ENCODE measurements at places on chromosomes 16 and 17.

- DNase-seq = no peak
These were observed 48.1 kb upstream of the SIAH1 start for GRCh38 chr16:48433116-48433849.

DNA sequence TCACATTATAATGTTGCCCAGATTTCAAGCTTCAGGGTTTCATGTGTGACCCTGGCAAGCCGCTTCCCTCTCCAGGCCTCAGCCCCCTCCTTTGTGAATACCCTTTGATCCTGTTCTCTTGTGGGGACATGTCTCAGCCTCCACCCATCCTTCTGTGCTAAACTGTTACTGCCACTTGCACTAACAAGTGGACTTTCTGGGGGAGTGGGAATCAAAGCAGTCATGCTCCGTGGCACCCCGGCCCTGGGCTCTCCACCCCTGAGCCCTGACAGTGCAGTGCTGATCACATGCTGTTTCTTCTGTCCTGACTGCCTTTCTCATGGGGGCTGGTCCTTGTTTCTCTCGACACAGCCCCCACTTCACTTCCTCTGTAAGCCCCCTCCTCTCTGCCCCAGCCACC lies 9.7 kb upstream of the DCAF7 start:
- DNase-seq = no peak

GRCh38 chr17:10177131-10177912 lies 21.1 kb downstream of the GAS7 start:
- DNase-seq = no peak

- DNase-seq = peak; percentile 41
These were observed 740 bp downstream of the NFATC2IP start for GRCh38 chr16:28951410-28951943.

GRCh38 chr16:89359264-89360147 lies 130.9 kb downstream of the ANKRD11 start:
- DNase-seq = no peak

GRCh38 chr17:8644507-8644902 lies 14.0 kb upstream of the MYH10 start:
- DNase-seq = no peak

DNA sequence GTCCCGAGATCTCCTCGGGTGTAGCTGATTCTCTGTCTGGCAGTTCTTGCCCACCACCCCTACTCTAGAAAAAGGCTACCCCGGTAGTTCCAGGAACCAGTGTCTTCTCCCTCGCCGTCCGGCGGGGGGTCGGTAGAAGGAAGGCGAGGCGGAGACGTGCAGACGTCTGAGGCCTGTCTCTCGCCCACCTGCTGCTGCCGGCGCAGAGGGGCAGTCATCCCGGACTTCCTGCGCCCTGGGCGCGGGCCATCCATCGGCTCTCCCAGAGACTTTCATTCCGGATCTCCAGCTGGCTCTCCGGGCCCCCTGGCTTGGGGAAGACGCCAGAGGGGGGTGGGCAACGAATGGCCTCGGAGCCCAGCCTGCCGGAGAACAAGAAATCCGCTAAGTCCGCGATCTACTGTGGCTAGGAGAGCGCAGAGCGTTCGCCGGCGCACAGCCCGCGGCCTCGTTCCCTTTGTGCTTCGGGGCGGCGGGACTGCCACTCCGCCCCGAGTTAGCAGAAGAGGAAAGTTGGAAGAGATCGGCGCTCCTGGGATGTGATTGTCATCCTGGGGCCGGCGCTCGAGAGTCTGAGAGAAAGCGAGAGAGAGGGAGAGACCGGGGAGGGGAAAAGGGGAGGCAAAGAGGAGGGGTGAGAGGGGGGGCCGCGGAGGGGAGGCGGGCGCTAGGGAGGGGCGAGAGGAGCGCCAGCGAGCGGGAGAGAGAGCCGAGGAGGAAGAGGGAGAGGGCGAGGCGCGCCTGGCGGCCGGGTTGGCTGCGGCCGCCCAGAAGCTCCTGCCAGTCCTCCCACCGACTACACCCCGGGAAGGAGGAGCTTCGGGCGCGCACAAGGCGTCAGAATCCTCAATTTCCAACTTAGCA lies at the start of gene IRX5:
Gene IRX5, plus strand, starts transcription at position 861 of the 864 bp plus-strand sequence. CDS start 334 bp downstream, outside the sequence.
- DNase-seq = peak; percentile 84

- DNase-seq = no peak
These were observed 28.1 kb upstream of the CFAP20 start for GRCh38 chr16:58157239-58157638.

- no peak for DNase-seq
These were observed 315.8 kb downstream of the MAF start for GRCh38 chr16:79284766-79285165.

GRCh38 chr17:12579288-12579687 lies 86.4 kb upstream of the MYOCD start:
- no peak for DNase-seq

- no peak for DNase-seq
These were observed 83.4 kb downstream of the HIC1 start for GRCh38 chr17:2138318-2138717.

DNA sequence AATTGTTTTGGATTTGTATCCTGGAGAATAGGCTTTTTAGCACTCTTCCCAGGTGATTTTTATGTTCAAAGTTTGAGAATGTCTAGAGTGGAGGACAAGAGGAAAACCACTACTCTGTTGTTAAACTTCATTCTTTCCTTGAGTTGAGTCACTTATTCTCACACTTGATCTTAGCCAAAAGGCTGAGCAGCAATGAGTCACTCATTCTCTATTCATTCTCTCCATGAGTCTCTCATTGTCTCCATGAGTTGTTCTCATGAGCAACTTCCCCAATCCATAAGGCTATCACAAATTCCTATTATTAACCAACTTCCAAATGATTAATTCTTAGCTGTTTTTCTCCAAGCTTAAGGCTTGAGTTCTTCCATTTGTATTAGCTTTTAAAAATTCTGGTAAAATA lies 1393.3 kb downstream of the CDH8 start:
- no peak for DNase-seq

GRCh38 chr16:750485-750884 lies 9.7 kb upstream of the CIAO3 start:
- no peak for DNase-seq

- DNase-seq = no peak
These were observed 7.1 kb downstream of the HSDL1 start for GRCh38 chr16:84137769-84138357.

DNA sequence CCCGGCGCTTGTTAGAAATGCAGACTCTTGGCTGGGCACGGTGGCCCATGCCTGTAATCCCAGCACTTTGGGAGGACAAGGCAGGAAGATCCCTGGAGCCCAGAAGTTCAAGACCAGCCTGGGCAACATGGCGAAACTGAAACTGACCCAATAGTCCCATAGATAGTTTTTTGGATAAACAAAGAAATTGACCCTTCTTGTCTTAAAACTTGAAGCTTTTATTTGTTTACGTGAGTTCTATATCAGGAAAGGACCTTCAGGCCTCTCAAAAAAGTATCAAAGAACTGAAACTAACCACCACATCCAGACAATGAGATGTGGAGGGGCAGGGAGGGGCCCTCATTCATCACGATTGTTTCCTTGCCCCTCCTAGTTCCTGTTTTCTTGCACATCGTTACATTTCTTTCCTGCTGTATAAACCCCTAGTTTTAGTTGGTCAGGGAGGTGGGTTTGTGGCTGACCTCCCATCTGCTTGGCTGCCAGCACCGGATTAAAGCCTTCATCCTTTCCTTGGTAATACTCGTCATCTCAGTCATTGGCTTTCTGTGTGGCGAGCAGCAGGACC lies 29.9 kb upstream of the PRM1 start:
- no peak for DNase-seq

DNA sequence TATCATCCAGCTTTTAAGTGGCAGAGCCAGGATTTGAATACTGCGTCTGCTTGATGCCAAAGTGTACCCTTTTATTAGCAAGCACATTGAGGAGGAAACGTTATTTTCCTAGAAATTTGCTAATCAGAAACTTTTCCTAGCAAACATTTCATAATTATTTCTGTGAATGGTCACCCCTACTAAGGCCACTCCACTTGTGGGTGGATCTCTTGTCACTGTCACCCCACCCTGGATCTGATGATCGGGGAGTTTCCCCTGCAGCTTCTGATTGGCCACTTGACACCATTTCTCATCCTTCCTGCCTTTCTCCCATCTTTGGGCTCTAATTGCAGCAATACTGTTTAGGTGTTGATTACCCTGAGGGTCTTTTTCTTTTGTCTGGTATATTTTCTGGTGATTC lies 35.9 kb downstream of the GPRC5B start:
- DNase-seq = no peak

DNA sequence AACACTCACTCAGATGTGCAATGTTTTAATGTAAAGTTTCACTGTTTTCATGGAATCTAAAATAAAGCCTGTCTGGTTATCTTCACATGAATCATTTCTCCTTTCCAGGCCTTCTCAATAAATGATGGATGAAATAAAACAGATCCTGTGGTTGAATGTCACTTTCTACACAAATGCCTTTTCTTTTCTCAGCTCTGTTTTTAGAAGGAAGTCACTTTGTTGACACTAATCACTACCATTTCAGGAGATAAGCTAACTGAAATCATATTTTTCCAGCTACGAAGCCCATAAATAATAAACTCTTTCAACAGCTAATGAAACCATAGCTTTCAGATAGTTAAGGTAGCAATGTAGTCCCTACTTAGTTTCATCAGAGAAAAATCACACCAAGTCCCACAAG lies 17.9 kb downstream of the NME2 start:
- no peak for DNase-seq

- DNase-seq = no peak
These were observed 186.6 kb downstream of the PMP22 start for GRCh38 chr17:15078570-15078969.

DNA sequence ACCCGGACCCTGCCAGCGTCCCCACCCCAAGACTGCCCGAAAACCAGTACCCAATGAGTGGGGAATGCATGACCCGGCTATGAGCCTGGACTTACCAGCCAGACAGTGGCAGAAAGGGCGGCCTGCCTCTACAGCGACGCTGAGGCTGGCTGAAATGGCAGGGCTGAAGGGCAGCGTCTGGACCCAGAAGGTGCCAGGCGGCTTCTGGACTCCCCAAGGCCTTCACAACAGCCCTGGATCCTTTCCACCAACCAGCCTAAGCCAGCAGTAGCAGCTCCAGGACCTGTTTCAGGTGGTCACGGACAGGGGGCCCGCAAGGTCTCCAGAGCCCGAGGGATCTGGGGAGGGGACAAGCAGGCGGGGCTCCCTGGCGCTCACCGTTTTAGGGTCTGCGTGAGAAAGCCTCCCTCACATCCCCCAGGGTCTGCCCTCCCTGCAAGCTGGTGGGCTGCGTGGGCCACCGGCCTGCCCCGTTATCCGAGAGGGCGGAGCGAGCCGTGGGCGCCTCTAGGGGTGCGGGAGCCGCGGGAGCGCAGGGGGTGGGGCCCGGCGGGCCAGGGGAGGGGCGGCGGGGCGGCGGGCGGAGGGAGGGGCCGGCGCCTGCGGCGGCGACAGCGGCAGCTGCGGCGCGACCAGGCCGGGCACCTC lies at the start of gene RIPOR1:
Gene RIPOR1, plus strand, starts transcription at position 608 of the 648 bp plus-strand sequence. CDS start 9,618 bp downstream, outside the sequence.
- peak; percentile 53 for DNase-seq

- no peak for DNase-seq
These were observed 188.9 kb downstream of the CPPED1 start for GRCh38 chr16:12614662-12615278.

- DNase-seq = no peak
These were observed 126.5 kb downstream of the ENGASE start for GRCh38 chr17:79201119-79201518.

DNA sequence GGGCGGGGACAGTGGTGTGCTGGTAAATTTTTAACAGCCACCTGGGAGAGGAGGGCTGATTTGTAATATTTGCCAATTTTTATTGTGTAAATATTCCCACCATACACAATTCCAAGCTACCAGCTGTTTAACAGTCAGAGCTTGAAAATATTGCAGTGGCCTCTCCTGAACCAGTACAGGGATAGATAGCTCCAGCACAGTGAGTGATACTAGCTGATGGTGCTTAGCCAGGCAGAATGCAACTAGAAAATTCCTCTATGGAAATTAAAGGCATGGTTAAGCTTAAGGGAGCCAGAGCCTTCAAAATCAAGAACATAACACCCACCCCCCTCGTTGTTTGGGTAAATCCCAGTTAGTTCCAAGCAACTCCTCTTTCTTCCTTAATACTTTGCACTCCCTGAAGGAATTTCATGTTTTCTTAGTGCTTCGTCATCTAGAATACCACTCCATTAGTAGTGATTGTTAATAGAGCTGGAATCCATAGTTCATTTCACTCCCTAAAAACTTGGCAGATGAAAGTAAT lies 96.6 kb downstream of the CYB561 start:
- DNase-seq = no peak

GRCh38 chr17:19361944-19362276 lies 613 bp downstream of the B9D1 start:
- DNase-seq = no peak

GRCh38 chr16:785563-786535 lies 2.3 kb downstream of the RPUSD1 start:
- peak; percentile 95 for DNase-seq

- no peak for DNase-seq
These were observed 6.6 kb downstream of the CHST5 start for GRCh38 chr16:75529056-75529905.

DNA sequence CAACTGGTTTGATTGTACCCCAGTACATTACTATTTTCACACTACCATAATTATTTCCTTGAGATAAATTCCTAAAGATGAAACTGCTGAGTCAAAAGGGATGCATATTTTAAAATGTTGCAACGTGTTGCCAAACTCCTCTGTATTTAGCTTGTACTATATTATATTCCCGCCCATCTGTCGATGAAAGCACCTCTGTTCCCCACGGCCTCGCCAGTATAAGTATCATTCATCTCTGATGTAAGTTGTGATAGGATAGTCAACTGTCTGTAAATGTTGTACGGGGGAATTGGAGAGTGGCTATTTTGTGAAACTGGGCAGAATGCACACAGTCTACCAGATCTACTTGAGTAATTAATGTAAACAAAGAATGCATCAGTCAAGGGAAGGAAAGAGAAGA lies 47.7 kb upstream of the TNRC6A start:
- DNase-seq = no peak

Data from WTC11 (cell line).